Left lung (tissue), 14 donors: ENCODE measurements at places on chromosomes 3 and 15. TPM values are rescaled to one million over a fixed set of nuclear protein-coding genes. Genes with fewer than 3 reads are reported as not detected.

MNS1 gene
- 3.9 TPM for total RNA-seq

CAV3 gene
- total RNA-seq, result 0.37 TPM

CCR2 gene
- 11.5 TPM for total RNA-seq

GRCh38 chr15:50256188-50257041 is 9.1 kb downstream of the HDC start:
- no peak for DNase-seq

- DNase-seq, result no peak
Observed at GRCh38 chr3:27219127-27219845, 149.9 kb downstream of the NEK10 start.

DNA sequence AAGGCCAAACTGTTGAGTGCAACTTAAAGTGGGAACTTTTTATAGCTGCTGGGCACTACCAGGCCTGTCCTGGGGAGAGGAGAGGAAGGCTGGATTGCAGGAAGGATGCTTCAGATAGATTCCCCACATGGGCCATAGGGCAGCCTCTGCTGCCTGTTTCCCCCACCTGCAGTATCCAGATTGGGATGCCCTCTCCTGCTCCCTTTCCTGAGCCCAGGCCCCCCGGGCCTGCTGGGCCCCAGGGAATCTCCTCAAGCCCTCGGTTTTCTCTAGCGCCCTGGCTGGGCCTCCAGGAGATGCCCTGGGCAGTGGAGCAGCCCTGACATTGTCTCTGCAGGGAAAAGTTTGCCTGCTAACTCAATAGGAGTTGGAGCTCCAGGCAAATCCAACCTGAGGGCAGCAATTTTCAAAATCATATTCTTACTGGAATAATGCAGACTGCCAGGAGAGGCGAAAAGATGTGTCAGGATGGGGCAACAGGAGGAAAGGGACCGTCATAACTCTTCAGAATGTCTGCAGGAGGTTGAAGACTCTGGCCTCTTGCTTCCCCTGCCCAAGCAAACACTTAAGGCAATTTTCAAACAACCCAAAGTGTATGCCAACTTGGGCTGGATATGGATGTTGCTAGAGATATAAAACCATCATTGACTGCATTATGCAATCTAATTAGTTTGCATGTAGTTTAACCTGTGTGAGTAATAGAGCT is 4.4 kb downstream of the NR2F2 start:
- DNase-seq, result no peak

GRCh38 chr3:171333784-171334464 is 126.3 kb downstream of the TNIK start:
- no peak for DNase-seq

- no peak for DNase-seq
Observed at GRCh38 chr3:15796771-15797641, 773 bp downstream of the ANKRD28 start.

GRCh38 chr3:38459499-38460048 is 5.9 kb downstream of the ACVR2B start:
- DNase-seq, result no peak

GRCh38 chr3:121228971-121229370 is 316.8 kb downstream of the POLQ start:
- no peak for DNase-seq

GRCh38 chr15:27936164-27936563 is 163.0 kb downstream of the OCA2 start:
- DNase-seq, result no peak

GRCh38 chr15:74324714-74325113 is 42.7 kb downstream of the CYP11A1 start:
- no peak for DNase-seq

GRCh38 chr3:155254445-155254844 is 39.0 kb downstream of the STRIT1 start:
- no peak for DNase-seq
